M059J (cell line): ENCODE measurements at places on chromosomes 2 and 18. TPM values are rescaled to one million over a fixed set of nuclear protein-coding genes. Genes with fewer than 3 reads are reported as not detected.

DNA sequence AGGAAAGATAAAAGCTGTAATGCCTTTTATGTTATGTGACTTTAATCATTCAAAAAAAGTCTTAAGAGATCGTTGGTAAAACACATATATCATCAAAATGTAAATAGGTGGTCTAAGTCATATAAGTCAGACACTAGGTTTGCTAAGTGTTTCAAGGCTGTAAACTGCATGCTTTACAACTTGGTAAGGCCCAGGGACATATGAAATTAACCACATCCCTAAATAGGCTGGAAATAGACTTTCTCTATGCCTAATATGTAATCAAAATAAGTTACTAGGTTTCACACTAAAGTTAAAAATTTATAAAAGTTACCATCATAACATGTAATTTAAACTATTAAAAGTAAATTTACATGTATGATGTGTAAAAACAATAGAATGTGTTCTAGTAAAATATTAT is 946.3 kb upstream of the LRATD1 start:
- no peak for DNase-seq

The GNLY gene
- total RNA-seq, result not detected in 2 replicates

The PLB1 gene
- total RNA-seq, result 0.91 and 1.5 TPM in 2 replicates

DNA sequence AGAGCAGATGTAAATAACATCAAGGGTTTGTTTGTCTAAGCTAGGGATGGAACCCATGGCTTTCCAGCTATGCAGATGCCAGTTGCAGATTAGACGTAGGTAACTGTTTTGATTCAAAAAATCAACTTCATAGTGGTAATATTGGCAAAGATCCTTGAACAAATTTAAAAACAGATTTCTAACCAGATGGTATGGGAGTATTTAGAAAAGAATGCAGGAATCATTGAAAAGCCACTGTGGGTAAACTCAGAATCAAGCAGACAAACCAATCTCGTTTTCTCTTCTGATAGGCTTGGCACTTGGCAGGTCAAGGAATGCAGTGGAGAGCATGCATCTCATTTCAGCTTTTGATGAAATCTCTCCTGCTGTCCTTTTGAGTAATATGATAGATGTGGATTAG is 377.5 kb downstream of the CLIP4 start:
- no peak for DNase-seq

GRCh38 chr2:163812926-163813520 is 77.2 kb upstream of the FIGN start:
- no peak for DNase-seq

DNA sequence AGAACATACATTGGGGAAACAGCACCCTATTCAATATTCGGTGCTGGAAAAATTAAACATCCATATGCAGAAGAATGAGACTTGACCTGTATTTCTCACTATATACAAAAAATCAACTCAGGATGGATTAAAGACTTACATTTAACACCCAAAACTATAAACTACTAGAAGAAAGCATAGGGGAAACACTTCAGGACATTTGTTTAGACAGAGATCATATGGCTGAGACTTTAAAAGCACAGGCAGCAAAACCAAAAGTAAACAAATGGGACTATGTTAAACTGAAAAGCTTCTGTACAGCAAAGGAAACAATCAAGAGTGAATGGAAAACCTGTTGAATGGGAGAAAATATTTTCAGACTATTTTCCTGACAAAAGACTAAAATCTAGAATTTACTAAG is 1694.1 kb upstream of the CELF4 start:
- DNase-seq, result peak; percentile 11

DNA sequence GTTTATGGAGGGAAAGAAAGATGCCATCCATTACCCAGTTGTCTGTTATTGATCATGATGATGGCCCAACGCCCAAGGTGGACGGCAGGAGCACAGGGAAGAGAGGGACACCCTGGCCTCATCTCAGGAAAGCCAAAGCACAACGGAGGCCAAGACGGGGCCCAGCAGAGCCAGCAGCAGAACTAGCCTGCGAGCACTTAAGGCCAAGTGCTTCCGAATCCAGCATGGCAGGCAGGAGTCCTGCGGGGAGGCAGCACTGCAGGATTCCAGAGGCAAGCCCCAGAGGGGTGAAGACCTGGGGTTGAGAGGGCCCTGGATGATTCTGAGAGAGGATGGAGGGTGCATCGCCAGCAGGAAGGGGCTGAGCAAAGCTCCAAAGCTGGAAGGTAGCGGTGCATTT is 28.3 kb upstream of the KLHL29 start:
- no peak for DNase-seq

DNA sequence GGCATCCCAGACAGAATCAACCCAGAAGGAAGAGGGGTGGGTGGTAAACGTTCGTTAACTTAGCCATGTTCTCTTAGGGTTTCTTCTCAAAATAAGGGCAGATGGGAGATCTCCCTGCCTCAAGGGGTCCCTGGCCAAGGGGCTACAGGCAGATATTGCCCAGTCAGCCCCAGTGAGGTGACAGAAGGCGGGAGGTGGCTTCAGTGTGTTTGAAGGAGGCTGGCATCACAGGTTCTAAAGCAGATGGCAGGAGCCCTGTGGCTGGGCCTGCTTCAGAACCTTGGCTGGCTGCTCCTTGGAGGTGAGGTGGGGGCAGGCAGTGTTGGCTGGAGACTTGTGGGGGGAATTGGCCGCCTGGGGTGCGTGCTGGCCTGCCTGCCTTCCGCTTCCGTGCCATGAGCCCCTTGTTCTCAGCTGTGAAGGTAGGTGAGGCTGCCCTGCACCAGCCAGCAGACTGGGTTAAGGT is 23.5 kb downstream of the HPCAL1 start:
- no peak for DNase-seq

The RAB27B gene
- total RNA-seq, result 13.8 and 15.7 TPM in 2 replicates

DNA sequence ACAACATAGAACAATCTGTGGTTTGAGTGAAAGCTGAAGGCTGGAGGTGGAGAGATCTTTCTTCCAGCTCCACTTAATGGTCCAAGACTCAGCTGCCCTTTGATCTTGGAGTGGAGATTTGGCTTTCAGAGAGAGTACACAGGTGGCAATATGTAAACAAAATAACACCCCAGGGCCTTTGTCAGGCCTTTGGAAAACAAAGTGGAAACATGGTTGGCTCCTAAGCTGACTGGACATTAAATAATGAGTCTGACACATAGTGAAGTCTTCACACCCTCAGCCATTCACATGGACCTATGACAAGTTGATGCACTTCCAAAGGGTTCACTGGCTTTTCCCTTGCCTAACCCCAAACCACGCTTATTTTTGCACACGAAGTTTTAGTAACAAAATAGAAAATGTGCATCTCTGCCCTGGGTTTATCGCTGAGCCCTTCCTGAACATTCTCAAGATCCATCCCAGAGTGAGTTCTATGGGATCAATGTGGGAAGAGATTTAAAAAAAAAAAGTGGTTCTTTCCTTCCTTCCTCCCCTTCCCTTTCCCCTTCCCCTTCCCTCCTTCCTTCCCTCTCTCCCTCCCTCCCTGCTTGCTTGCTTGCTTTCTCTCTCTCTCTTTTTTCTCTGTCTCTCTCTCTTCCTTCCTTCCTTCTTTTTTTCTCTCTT is 201.3 kb upstream of the NT5C1B start:
- DNase-seq, result peak; percentile 44

GRCh38 chr2:170224692-170225294 is 46.8 kb downstream of the MYO3B start:
- DNase-seq, result no peak

DNA sequence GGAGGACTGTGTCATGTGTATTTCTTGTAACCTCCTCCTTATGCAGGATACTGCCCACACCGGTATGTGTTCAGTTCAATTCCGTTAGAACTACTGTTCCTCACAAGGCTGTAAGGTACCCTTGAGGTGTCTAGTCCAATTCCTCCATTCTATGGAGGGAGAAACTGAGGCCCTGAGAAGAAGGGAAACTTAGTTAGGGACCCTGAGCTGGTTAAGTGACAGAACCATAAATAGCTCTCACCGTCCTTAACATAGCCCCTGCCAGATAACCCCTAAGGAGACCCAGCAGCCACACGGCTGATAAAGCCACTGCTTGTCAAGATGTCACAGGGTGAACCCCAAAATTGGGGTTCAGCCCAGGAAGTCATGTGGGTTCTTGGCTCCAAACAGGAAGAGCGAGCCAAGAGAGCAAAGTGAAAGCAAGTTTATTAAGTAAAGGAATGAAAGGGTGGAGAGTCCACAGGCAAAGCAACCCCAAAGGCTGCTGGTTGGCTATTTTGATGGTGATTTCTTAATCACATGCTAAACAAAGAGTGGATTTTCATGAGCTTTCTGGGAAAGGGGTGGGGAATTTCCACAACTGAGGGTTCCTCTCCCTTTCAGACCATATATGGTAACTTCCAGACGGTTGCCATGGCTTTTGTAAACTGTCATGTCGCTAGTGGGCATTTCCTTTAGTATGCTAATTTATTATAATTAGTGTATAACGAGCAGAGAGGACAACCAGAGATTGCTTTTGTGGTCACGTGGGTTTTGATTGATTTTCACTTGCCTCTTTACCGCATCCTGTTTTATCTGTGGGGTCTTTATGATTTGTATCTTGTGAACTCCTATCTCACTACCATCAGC is 83.4 kb upstream of the RTN4 start:
- DNase-seq, result peak; percentile 98

GRCh38 chr2:229273723-229274338 is 2.7 kb upstream of the PID1 start:
- peak; percentile 84 for DNase-seq
